Upper lobe of left lung (tissue), 6 donors: ENCODE measurements at places on chromosomes 1 and 21. TPM values are rescaled to one million over a fixed set of nuclear protein-coding genes. Genes with fewer than 3 reads are reported as not detected.
A peak's percentile ranks its signal among the peaks of the same experiment; 100 is the strongest.

DNA sequence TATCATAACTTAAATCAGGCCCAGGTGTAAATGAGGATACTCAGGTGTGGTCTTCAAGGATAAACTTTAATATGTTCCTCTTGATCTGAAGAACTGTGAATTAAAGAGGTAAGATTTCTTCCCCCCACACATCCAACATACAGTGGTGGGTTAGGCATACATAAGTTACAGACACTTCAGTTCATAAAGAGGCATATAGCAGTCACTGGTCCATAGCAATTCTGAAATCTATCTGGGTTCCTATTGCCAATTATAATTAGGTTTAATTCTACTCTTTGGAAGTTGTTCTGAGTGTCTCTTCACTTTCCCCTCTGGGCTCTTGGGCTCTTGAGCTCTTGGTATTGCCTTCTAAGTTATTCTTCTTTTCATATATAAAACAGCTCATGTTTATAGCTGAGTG, 32.5 kb upstream of the TSPAN2 start:
- no peak overlapping the region for H3K4me3 ChIP-seq
- no peak overlapping the region for H3K27ac ChIP-seq
- H3K4me1 ChIP-seq = peaks cover 5% of the 10 kb centered on the region
- H3K27me3 ChIP-seq = no peaks in the 10 kb centered on the region
- no peaks in the 10 kb centered on the region for H3K36me3 ChIP-seq

DNA sequence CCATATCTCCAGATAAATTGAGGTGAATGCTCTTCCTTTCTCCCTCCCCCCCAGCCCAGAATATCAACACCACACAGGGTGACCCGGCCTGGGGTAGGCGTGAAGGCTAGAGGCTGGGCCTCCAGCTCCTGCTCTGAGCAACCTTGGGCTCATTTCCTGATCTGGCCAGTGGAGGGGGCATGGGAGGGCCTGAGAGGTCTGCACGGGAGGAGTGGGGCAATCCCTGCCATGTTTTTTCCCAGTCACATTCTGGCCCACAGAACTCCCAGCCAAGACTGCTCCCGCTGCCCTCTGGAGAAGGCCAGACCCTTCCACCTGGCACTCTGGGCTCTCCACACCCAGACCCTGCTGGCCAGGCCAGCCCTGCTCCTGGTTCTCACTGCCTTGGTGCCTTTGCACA, 3.9 kb downstream of the CLDN19 start:
- H3K4me1 ChIP-seq = no peaks in the 10 kb centered on the region
- no peaks in the 10 kb centered on the region for H3K27me3 ChIP-seq
- no peak overlapping the region for H3K27ac ChIP-seq
- H3K4me3 ChIP-seq = no peak overlapping the region
- no peak for DNase-seq
- H3K36me3 ChIP-seq = no peaks in the 10 kb centered on the region

The PNRC2 gene
- 127 TPM for total RNA-seq

The TP73 gene
- total RNA-seq = 0.77 TPM

DNA sequence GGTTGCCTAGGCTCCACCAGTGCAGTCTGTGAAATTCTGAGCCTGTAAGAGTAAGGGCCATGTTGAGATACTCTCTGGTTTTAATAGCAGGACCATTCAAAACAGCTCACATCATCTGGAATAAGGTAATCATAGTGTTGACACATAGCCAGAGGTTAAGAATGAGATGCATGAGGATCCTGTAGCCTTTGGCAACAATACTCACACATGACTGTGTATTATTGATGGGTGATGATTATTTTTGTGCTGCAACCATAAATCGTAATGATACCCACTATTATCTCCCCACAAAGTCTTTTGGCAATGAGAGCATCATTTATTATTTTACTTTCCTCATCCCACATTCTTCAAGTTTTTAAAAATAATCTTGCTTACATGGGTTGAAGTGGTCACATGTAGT, 35.5 kb downstream of the KCNK2 start:
- no peaks in the 10 kb centered on the region for H3K36me3 ChIP-seq
- no peaks in the 10 kb centered on the region for H3K27me3 ChIP-seq
- no peak overlapping the region for H3K27ac ChIP-seq
- H3K4me3 ChIP-seq = no peak overlapping the region
- no peak for DNase-seq

DNA sequence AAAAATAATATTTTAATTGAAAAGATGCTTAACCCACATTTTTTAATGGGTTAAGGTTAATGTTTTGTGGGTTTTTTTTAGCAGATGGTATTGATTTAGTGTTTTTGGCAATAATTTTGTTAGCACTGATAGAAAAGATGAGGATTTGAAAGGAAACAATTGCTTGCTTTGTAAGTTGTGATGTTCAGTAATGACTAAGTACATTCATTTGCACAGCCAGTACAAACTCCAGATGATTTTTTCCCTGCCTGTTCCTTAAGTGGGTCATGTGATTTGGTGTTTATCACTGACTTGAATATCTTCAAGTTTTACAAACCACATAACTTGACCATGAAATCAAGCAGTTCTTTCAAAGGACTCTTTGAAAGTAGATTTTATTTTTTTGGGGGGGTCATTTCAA, 15.0 kb downstream of the DISP1 start:
- peaks cover 4% of the 10 kb centered on the region for H3K4me1 ChIP-seq
- DNase-seq = no peak
- no peaks in the 10 kb centered on the region for H3K36me3 ChIP-seq
- no peak overlapping the region for H3K27ac ChIP-seq

DNA sequence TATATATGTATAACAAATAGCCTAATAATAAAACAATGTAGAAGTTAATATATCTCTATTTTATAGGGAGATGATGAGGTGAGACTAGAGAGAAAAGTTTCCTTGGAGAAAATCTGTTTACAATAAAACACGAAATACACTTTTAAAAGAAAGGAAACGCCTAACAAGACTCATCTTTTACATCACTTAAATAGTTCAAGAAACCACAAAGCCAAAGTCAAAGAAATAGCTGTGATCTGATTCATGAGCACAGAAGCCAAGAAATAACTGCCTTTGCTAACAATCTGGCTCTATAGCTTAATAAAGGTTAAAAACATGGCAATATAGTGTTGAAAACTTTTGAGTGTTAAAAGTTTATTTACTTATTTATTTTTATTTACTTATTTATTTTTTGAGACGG, 61.5 kb downstream of the TOR3A start:
- H3K27me3 ChIP-seq = no peaks in the 10 kb centered on the region
- DNase-seq = no peak
- peaks cover 17% of the 10 kb centered on the region for H3K4me1 ChIP-seq
- no peak overlapping the region for H3K4me3 ChIP-seq
- no peaks in the 10 kb centered on the region for H3K36me3 ChIP-seq
- peak overlapping the region; percentile 52 for H3K27ac ChIP-seq

DNA sequence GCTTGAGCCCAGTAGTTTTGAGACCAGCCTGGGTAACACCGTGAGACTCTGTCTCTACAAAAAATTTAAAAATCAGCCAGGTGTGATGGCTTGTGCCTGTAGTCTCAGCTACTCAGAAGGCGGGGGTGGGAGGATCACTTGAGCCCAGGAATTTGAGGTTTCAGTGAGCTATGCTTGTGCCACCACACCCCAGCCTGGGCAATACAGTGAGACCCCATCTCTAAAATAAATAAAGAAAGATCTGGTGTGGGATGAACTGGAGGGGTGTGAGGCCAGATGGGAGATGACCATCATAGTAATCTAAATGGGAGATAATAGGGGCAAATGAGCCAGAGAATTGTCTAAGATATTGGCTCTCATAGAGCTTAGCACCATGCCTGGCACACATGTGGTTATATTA, 60.1 kb upstream of the TRABD2B start:
- no peaks in the 10 kb centered on the region for H3K27me3 ChIP-seq
- no peak for DNase-seq
- no peak overlapping the region for H3K27ac ChIP-seq
- H3K4me3 ChIP-seq = no peak overlapping the region

DNA sequence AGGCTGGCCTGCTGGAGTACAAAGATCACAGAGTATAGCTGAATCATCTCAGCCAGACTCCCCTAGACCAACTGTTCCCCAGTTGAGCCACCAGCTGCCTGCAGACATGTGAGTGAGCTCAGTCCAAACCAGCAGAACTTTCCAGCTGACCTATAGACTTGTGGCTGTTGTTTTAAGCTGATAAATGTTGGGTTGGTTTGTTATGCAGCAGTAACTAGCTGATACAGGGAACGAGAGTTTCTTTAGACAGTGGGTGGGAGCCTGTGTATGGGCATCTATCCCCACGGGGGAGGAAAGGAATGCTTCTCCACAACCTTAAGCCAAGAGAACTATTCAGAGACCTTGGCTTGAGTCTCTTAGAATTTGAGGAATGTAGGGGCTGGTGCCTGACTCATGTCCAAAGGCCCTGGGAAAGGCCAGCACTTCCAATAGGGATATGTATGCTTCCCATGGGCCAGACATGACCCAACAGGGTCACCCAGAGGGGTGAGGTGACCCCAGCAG, 30.1 kb downstream of the SLC1A7 start:
- H3K36me3 ChIP-seq = no peaks in the 10 kb centered on the region
- peaks cover 21% of the 10 kb centered on the region for H3K4me1 ChIP-seq
- no peak for DNase-seq
- no peak overlapping the region for H3K4me3 ChIP-seq
- H3K27me3 ChIP-seq = no peaks in the 10 kb centered on the region
- H3K27ac ChIP-seq = no peak overlapping the region

DNA sequence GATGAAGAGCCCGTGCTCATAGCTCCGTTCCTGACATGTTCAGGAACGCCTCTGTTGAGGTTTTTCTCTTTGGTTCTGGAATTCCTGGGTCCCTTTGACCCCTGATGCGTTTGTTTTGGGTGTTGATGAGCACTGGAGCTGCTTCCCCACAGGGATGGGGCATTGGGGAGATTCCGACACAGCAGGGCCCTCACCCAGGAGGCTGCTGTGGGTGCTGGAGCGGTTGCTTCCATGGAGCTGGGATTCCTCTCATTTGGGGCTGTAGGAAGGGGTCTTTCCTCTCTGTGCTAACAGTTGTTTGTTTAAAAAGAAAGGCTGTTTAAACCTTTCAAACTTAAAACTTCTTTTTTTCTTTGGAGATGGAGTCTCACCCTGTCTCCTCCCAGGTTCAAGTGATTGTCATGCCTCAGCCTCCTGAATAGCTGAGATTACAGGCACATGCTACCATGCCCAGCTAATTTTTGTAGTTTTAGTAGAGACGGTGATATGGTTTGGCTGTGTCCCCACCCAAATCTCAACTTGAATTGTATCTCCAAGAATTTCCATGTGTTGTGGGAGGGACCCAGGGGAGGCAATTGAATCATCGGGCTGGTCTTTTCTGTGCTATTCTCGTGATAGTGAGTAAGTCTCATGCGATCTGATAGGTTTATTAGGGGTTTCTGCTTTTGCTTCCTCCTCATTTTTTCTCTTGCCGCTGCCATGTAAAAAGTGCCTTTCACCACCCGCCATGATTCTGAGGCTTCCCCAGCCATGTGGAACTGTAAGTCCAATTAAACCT, 48.9 kb downstream of the SKI start:
- no peak overlapping the region for H3K4me3 ChIP-seq
- H3K27me3 ChIP-seq = no peaks in the 10 kb centered on the region
- no peaks in the 10 kb centered on the region for H3K36me3 ChIP-seq
- peaks cover 79% of the 10 kb centered on the region for H3K4me1 ChIP-seq
- no peak for DNase-seq

- no peak overlapping the region for H3K27ac ChIP-seq
- H3K4me1 ChIP-seq = no peaks in the 10 kb centered on the region
- H3K4me3 ChIP-seq = no peak overlapping the region
- DNase-seq = no peak
- no peaks in the 10 kb centered on the region for H3K27me3 ChIP-seq
- no peaks in the 10 kb centered on the region for H3K36me3 ChIP-seq
Observed at GRCh38 chr1:214967865-214968575, 114.5 kb upstream of the KCNK2 start.

DNA sequence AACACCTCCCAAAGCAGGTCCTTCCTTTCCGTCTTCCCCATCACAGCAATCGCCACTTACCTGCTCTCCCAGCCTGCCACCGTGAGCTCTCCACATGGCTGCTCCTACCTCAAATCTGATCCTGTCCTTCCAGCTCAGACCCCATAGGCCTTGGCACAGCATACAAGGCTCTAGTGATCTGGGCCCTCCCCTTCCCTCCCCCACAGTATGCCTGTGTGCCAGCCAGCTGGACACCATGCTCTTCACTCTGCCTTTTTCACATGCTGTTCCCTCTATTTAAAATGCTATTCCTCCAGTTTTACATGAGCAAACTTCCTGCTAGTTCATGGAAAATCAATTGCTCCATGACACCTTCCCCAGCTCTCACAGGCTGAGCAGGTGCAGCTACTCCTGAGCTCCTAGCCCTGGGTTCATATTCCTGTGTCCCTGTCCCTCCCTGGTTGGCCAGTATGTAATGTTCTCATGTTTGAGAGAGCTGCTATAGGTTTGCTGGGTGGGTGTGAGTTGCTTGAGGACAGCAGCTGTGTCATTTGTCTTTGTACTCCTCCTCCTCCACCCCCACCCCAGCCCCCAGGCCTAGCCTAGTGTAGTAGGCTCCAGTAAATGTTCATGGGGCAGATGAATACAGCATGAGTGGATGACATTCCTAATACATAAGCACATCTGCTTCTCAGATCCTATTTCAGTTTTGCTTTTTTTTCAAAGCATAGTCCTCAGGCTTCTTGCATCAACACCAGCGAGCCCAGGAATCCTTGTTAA, 6.3 kb upstream of the TNNT2 start:
- H3K36me3 ChIP-seq = no peaks in the 10 kb centered on the region
- no peak overlapping the region for H3K27ac ChIP-seq
- DNase-seq = no peak

The TAF13 gene
- total RNA-seq = 13.0 TPM

- no peaks in the 10 kb centered on the region for H3K27me3 ChIP-seq
- H3K4me1 ChIP-seq = peaks cover 36% of the 10 kb centered on the region
- DNase-seq = no peak
- H3K36me3 ChIP-seq = no peaks in the 10 kb centered on the region
Observed at GRCh38 chr21:38958323-38958705, 152.6 kb downstream of the ETS2 start.

- H3K27me3 ChIP-seq = no peaks in the 10 kb centered on the region
- no peak overlapping the region for H3K4me3 ChIP-seq
- peak; percentile 90 for DNase-seq
- H3K36me3 ChIP-seq = peaks cover 21% of the 10 kb centered on the region
Observed at GRCh38 chr1:9242338-9242969, 7.9 kb downstream of the H6PD start.

DNA sequence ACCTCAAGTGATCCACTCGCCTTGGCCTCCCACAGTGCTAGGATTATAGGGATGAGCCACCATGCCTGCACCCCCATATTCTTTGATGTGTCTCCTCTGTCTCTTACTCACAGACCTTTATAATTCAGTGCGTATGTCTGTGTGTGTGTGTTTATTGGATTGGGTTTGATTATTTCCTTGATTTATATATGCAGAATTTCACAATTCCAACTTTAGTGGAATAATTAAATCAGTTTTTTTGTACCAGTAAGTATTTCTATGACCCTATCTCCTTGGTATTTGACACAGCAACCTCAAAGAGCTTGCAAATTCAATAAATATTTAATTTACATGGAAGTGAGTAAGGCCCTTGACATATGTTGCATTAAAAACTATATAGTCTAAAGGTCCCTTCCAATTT, 333.9 kb upstream of the ADAMTS5 start:
- no peaks in the 10 kb centered on the region for H3K27me3 ChIP-seq
- H3K4me3 ChIP-seq = no peak overlapping the region
- H3K27ac ChIP-seq = no peak overlapping the region
- no peaks in the 10 kb centered on the region for H3K4me1 ChIP-seq
- H3K36me3 ChIP-seq = no peaks in the 10 kb centered on the region
